ENCODE measurements at places on chromosomes 7 and 10.

DNA sequence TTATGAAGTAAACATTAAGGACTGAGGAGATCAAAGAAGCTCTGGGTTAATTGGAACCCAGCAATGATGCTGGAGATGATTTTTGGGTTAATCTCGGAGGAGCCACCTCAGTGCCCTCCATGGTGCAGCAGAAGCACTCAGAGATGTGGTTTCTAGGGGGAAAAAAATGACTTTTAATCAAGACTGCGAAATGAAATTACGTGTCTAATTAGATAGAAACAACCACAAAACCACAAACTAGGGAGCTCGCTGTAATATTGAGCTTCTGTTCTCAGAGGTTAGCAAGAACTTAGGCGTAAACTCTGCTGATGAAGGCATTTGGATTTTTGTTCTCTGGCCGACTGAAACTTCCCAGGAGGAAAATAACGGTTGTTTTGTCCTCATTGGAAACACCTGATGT is 319.0 kb downstream of the GRID1 start:
- DNase-seq = peak; percentile 85

DNA sequence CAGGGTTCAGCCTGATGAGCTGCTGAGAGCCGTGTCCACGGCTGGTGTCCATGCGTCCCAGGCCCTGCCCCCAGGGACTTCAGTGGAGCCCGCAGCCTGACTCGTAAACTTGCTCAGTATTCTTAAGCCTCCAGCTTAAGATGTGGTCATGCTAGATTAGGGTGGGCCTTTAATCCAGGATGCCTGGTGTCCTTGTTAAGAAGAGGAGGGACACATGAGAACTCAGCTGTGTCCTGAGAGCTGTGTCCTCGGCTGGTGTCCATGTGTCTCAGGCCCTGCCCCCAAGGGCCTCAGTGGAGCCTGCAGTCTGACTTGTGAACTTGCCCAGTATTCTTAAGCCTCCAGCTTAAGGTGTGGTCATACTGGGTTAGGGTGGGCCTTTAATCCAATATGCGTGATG is 23.0 kb downstream of the DOCK1 start:
- no peak for DNase-seq

DNA sequence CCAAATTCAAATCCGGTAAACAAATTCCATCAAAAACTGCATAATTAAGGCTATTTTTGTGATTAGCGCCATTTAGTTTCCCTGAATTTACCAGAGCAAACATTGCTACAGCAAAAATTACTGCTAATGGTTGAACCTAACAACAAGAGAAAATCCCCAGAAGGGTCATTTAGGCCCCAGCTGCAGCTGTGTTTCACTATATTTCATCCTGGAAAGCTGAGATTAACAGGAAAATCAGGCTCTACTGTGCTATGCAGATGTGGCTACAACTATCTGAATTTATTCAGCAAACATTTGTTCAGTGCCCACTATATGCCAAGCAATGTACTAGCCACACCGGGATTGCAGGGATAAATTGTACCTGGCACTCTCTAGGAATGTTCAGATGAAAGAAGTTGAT is 104.0 kb downstream of the PON1 start:
- no peak for DNase-seq

- no peak for DNase-seq
Observed at GRCh38 chr10:15824498-15824897, 35.8 kb downstream of the MINDY3 start.

- no peak for DNase-seq
Observed at GRCh38 chr10:119447823-119448546, 94.5 kb downstream of the RGS10 start.

DNA sequence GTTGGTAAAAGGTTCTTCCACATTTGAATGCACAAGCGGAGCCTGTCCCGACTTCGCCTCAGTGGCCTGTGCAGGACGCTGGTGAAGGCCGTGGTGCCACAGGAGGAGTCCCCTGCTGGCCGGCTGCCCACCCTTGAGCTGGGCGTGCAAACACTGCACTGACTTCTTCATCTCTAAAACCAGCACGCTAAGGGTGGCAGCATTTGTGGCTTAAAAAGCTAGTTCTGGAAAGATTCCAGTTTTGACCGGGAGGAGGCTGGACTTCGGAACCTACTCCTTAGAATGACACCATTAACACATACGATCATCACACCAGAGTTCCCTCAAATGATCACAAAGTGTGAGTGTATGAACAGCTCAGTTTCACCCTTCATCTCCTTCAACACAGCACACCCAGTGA is 102.4 kb downstream of the SMURF1 start:
- DNase-seq = no peak

GRCh38 chr10:97974100-97974499 is 56.3 kb downstream of the CRTAC1 start:
- no peak for DNase-seq

- peak; percentile 40 for DNase-seq
Observed at GRCh38 chr7:131381069-131381838, 53.6 kb downstream of the MKLN1 start.

DNA sequence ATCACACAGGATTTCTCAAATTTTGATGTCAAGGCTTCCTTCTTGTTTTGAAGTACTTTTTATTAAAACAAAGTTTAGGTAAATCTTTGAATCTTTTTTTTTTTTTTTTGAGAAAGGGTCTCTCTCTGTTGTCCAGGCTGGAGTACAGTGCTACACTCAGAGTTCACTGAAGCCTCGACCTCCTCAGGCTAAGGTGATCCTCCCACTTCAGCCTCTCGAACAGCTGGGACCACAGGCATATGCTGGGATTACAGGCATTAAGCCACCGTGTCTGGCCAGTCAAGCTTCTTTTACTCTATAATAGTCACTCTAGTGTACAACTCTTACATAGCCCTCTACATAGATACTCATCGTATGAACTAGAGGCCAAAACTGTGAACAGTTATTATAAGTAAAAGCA is 3.4 kb downstream of the RUFY2 start:
- DNase-seq = no peak

- DNase-seq = no peak
Observed at GRCh38 chr10:76942628-76943416, 694.8 kb downstream of the KCNMA1 start.

DNA sequence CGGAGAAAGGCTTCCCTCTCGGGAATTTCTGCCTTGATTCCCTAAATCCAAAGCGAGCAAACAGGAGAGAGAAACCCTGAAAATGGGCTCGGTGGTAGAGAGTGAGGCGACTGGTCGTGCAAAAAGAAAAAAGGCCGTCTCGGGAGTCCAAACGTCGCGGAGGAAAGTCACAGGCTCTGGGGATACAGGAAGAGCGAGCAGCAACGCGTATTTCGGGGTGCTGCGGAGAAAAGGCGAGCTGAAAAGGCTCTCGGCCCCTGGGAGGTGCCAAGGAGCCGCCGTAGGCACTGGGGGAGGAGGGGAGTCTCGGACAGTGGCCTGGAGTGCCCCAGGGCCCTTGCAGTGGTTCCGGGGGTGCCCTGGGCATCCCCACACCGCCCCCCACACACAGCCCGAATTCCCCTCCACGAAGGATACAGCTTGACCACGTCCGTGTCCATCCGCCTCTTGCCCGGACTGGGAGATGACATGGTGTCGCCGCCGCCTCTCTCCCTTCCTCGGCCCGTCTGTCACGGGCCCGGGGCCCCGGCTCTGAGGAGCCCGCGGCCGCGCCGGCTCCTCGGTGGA is 591 bp downstream of the UBE2H start:
- DNase-seq = peak; percentile 48

DNA sequence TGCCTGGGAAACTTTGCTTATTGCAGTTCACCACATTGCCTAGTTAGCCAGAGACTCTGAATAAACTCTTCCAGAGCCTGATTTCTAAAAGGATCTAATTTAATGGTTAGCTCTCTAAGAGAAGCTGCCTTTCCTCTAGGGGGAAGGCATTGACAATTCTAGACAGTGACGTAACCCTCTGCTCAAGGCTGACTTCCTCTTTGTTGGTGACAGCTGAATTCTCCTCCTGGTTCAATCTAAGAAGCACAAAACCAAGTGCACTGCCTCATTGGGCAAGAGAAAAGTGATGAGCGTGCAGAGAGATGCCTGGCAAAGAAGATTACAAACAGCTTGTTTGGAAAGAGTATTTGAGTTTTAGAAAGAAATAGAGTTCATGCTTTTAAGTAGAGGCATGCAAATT is 102.7 kb downstream of the MACC1 start:
- DNase-seq = peak; percentile 1

DNA sequence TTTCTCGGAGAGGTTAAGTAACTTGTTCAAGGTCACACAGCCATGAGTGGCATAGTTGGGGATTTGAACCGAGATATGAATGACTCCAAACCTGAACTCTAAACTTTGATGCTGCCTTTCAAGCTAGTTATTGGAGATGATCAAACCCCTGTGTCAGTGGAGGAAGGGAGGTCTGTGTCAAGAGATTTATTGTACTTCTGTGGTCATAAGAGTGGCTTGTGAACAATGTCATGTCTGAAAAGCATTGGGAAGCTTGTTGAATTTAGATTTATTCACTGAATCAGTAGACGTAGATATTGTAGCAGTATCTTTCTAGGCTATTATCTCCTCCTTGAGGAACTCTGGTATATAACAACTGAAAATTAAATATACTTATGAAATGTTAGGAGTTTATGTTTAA is 27.3 kb downstream of the SNX10 start:
- no peak for DNase-seq

All from activated CD4-positive, alpha-beta T cell treated with anti-CD3 and anti-CD28 coated beads, Interleukin-2, amount 50 U/mL, for 16 hours (primary cell).